HuH-7 (cell line): ENCODE measurements at places on chromosomes 4 and X.

GRCh38 chrX:56762707-56763555 lies 33.9 kb downstream of the NBDY start:
- DNase-seq, result no peak

GRCh38 chr4:21992330-21992729 lies 43.8 kb upstream of the KCNIP4 start:
- no peak for DNase-seq

DNA sequence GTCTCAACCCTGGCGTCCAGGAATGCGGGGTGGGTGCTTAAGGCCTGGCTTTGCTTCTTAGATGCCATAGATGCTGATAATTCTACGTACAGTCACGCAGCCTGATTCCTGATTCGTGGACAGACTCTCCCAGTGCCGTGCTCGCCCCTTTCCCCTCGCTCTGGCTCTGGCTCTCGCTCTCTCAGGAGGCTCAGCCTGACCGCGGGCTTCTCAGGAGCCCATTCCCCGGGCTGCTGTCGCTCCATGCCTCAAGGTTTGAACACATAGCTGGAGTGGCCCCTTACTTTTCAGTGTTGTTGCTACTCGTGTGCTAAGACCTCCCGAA lies 59.2 kb upstream of the ZC4H2 start:
- no peak for DNase-seq

- DNase-seq, result no peak
Observed at GRCh38 chr4:97367878-97368277, 775.4 kb downstream of the STPG2 start.

GRCh38 chr4:47718696-47719095 lies 119.2 kb downstream of the CORIN start:
- DNase-seq, result no peak

DNA sequence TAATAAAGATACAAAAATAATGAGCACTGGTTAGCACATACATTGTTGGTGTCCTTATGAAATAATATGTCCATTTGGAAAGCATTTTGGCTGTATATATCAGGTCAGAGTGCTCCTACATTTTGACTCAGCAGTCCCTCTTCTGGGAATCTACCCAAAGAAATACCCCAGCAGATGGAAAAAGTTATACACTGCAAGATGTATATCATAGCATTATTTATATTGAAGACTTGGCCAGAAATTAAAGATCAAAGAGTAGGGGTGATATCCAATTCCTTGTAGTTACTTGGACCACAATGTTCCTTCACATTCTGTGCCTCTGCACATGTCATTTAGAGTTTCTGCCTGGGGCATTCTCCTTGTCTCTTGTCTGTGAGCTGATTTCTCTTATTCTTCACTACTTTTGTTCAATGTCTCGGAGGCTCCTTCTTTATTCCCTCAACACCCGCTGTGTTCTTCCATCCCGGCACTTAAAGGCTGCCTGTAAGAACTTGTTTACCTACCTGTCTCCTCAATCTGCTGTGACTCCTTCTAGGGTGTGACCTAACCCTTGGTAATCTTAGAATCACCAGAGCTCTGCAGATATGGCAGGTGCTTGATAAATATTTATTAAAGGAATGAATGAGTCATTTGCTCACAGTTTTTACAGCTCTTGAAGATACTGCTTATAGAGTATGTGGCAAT lies 3.1 kb upstream of the TSPAN5 start:
- no peak for DNase-seq

GRCh38 chrX:420496-421223 lies 34.0 kb upstream of the PPP2R3B start:
- no peak for DNase-seq

DNA sequence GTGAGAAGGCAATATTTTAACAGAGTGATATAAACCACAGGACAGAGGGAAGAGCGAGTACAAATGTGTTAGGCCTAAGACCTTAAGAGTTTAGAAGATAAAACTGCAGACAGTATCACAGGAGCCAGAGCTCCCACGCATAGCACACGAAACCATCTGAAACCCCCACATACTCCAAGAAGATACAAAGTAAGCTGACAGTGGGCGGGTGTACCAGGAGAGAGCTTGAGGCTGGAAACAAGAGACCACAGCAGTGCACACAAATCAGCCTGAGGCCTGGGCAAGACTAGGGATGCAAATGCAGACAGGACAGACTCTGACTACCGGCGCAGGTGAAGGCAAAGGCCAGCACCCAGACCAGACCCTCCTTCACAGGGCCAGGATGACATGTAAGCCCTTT lies 54.1 kb upstream of the ARHGAP24 start:
- no peak for DNase-seq

- no peak for DNase-seq
Observed at GRCh38 chrX:47751670-47752069, 85.0 kb upstream of the ZNF81 start.

GRCh38 chr4:17030543-17030942 lies 132.1 kb upstream of the LDB2 start:
- DNase-seq, result no peak

DNA sequence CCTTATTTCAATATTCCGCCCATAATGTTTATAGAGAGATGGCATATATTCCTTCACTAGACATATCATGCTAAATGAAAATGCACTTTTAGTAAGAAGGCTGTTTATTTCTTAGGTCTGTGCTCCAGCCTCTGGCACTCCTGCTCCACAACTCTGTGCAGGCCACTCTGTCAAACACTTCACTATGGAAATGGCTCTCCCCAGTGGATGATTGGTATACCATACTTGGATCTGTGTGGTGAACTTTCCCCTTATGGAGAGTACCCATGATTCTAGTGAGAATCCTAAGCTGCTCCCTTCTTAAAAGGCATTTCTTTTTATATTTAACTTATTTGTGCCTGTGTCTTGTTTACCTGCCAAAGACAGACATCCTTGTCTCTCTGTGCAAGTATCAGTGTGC lies 480.1 kb upstream of the GALNT7 start:
- no peak for DNase-seq

DNA sequence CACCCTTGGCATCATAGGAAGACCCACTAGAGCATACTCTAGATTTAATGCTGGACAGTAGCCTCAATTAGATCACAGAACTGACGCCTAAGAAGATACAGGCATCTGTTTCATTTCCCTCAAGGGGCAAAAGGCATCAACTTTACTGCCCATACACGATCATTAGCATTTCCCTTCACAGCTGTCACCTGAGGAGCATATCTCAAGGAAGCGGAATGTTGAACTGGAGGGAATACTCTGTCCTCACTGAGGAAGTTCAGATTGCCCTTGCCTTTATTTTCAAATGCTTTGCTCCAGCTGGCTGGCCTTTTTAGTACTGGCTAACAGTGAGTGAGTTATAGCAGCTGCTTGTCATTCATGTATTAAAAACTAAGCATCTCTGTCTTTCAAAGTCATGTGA lies 508.4 kb upstream of the GALNT7 start:
- no peak for DNase-seq

DNA sequence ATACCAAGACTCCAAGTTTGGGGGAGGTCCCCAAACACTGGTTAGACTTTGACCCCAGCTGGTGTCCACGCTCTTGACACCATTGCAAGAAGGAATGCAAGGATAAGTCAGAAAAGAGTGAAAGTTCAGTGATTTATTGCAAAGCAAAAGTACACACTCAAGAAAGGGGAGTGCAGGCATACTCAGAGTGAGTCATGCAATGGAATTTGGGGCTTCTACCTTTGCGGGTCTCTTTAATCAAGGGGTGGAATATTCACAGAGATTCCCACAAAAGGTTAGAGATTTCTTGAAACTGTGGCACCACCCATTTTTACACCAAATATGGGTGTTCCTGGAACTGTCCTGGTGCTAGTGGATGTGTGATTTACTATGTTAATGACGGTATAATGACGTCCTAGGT lies 5.2 kb upstream of the SMIM10L2A start:
- no peak for DNase-seq

DNA sequence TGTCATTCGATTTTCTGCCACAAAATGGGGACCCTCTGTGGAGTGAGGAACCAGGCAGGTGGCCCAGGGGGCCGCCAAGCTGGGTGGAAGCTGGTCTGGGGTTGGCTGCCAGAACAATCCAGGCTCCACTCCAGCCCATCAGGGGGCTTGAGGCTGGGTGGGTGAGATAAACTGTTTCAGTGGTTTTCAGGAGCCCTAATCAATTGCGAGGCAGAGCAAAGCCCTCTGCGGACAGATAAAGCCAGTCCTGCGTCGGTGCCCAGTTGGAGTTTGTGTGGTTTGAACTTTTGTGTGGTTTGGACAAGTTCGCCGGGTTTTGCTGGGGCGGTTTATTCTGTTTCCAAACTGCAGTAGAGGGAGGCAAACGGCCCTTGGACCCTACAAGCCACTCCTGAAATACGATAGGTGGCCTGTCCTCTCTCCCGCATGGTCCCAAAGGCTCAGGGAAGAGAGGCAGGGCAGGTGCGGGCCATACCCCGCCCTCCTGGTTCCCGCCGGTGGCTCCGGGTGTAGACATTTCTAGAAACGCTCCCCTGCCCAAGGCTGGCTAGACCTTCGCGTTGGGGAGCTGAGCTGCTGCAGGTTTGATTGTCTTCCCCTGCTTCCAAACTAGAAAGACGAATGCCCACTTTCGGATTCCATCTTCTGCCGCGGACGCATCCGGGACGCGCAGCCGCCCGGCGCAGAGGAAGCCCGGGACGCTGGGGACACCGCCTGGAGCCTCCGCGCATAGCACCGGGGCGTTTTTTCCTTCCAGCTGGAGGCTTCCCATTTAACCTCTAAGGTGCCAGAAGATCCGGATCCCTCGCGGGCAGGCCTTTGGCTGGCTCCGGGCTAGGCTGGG lies 169.0 kb upstream of the BCOR start:
- DNase-seq, result peak; percentile 67

DNA sequence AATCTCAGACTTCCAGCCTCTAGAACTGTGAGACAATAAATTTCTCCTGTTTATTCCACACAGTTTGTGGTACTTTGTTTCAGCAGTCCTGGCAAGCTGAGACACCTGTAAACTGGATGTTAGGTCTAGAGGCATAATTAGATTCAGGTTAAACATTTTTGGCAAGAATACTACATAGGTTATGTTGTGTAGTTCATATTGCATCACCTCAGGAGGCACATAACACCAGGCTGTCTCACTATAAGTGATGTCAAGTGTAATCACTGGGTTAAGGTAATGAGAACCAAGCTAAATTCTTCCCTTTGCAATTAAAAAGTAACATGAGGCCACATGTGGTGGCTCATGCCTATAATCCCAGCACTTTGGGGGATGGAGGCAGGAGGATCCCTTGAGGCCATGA lies 214.2 kb downstream of the ZNF674 start:
- no peak for DNase-seq

DNA sequence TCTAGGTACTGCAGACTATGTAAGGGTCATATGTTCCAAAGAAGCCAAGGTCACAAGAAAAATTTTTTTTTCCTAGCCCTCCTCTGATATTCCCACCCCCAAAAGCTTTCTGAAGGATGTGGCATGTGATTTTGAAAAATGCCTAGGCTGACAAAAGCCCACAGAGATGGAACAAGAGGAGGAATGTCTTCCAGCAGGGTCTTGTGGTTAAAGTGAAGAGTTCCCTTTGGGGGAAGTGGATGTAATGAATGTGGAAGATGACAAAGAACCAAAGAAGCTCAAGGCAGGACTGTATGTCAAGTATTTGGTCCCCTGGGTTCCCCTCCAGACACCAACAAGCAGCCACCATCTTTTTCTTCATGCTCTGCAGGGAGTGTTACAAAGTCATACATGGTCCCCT lies 268.8 kb downstream of the BCOR start:
- DNase-seq, result no peak

DNA sequence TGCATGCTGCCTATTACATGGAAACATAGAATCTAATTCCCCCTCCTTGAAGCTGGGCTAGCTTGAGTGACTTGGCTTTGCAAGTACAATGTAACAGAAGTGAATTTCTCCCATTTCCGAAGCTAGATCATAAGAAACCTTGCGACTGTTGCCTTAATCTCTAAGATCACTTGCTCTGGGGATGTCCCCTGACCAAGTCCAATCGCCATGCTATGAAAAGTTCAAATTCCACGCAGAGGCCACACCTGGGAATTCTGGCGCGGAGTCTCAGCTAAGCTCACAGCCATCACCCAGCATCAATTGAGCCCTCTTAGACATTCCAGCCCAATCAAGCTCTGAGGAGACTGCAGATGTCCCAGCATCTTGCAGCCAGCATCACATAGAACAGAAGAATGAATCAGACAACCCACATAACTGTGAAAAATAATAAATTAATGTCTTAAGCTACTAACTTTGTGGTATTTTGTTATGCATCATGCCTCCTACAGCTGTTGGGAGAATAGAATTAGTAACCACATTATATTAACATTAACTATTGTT lies 27.0 kb downstream of the GPM6A start:
- DNase-seq, result no peak

DNA sequence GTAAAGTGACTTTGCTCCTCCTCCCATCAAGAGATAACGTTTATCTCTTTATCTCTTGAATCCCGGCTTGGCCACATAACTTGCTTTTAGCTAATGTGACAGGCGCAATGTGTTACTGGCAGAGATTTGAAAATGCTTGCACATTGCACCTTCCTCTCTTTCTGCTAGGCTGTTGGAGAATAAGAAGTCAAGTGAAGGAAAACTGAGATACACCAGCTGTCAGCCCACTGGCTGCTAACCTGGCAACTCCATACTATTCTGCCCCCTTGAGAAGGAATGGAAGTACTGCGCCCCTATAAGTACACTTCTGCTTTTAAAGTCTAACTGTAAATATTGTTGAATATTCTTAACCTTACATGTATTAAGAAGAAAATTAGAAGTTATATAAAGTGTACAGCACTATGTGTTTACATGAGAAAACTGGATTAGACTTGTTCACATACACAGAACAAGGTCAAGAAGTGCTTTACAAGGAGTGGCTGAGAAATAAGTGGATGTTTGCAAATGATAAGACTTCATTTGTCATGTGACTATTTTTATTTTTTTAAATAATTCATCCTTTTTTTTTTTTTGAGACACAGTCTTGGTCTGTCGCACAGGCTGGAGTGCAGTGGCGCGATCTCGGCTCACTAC lies 424.5 kb upstream of the CTSO start:
- DNase-seq, result peak; percentile 24

DNA sequence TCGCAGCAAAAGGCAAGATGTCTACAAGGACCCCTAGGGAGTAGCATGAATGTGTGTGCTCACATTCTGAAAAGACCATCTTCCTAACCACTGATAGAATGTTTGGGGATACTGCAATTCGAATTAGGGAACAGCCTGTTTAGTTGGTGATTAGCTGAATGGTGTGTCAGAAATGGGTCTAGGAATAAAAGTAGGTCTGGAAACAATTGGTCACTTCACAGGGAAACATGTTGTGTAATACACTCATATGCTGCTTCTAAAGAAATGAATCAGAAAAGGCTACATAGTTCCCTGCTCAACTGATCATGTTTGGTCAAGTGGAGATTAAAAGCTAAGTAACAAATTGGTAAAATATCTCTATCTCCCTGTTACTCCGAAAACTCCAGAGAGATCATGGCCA lies 2362.4 kb upstream of the TENM3 start:
- no peak for DNase-seq

DNA sequence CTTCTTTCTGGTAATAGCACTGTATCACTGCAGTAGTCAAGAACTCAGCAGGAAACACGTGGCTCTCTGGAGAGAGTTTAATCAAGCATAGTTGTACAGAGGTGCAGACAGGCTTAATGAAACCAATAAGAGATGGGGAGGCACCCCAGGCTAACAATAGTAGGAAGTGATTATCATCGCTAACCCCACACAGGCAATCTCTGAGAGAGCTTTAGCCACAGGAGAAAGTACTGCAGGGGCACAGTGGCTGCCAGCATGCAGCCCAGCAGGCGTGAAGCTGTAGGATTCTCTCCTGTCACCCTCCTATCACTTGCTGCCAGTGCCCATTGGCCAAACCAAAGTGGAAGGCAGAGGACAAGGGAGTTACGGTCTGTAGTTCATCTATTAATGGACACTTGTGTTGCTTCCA lies 450.0 kb upstream of the RASGEF1B start:
- DNase-seq, result no peak

- DNase-seq, result no peak
Observed at GRCh38 chr4:93693141-93693540, 135.4 kb upstream of the ATOH1 start.
